ENCODE measurements at places on chromosomes 1 and 21. TPM values are rescaled to one million over a fixed set of nuclear protein-coding genes. Genes with fewer than 3 reads are reported as not detected.

GRCh38 chr1:7524341-7525337 is 246.5 kb upstream of the VAMP3 start:
- no peaks in the 10 kb centered on the region for H3K4me1 ChIP-seq
- H3K27ac ChIP-seq = no peak overlapping the region
- H3K27me3 ChIP-seq = peaks cover 13% of the 10 kb centered on the region
- no peak for DNase-seq

- no peak for DNase-seq
- no peak overlapping the region for H3K4me3 ChIP-seq
- H3K27me3 ChIP-seq = no peaks in the 10 kb centered on the region
- H3K36me3 ChIP-seq = peaks cover 97% of the 10 kb centered on the region
Observed at GRCh38 chr1:46681333-46682034, 9.8 kb downstream of the TEX38 start.

DNA sequence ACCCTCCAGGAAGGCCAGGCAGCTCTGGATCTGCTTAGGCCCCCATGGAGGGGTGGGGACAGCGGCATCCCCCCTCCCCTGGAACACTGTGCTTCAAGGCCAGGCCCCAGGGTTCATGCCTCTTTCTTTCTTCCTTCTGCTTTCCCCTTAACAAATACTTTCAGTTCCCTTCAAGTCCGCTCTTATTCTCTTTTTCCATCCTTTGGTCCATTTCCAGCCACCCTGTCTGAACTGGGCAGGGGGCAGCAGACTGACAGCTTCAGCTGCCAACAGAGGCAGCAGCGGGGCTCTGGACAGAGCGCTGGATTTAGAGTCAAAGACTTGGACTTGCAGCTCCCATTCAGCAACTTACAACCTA is 1.1 kb upstream of the CD244 start:
- no peak overlapping the region for H3K4me3 ChIP-seq
- no peaks in the 10 kb centered on the region for H3K36me3 ChIP-seq
- no peaks in the 10 kb centered on the region for H3K27me3 ChIP-seq
- H3K4me1 ChIP-seq = no peaks in the 10 kb centered on the region
- H3K27ac ChIP-seq = no peak overlapping the region

- H3K4me3 ChIP-seq = no peak overlapping the region
- H3K27me3 ChIP-seq = no peaks in the 10 kb centered on the region
- no peaks in the 10 kb centered on the region for H3K36me3 ChIP-seq
- H3K27ac ChIP-seq = no peak overlapping the region
- H3K4me1 ChIP-seq = peaks cover 19% of the 10 kb centered on the region
Observed at GRCh38 chr1:54643736-54644135, 2.1 kb downstream of the MROH7 start.

GRCh38 chr1:187961895-187962294 is 1133.1 kb downstream of the PLA2G4A start:
- H3K36me3 ChIP-seq = no peaks in the 10 kb centered on the region
- H3K4me1 ChIP-seq = no peaks in the 10 kb centered on the region
- H3K4me3 ChIP-seq = no peak overlapping the region
- H3K27ac ChIP-seq = no peak overlapping the region
- DNase-seq = no peak
- no peaks in the 10 kb centered on the region for H3K27me3 ChIP-seq

DNA sequence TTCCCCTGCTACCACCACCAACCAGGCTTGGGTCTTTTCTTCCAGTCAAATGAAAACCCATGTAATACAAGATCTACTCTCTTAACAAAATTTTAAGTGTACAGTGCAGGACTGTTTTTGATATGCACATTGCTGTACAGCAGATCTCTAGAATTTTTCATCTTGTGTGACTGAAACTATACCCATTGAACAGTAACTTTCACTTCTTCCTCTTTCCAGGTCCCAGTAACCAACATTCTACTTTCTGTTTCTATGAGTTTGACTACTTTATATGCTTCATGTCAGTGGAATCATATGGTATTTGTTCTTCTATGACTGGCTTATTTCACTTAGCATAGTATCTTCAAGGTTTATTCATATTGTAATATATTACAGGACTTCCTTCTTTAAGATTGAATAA is 45.3 kb upstream of the PLPPR4 start:
- DNase-seq = no peak
- no peaks in the 10 kb centered on the region for H3K36me3 ChIP-seq
- H3K4me1 ChIP-seq = peaks cover 8% of the 10 kb centered on the region

GRCh38 chr1:109924316-109924715 is 13.7 kb downstream of the CSF1 start:
- H3K27ac ChIP-seq = peak overlapping the region; percentile 75
- no peak for DNase-seq
- peaks cover 61% of the 10 kb centered on the region for H3K36me3 ChIP-seq
- H3K4me1 ChIP-seq = peaks cover 45% of the 10 kb centered on the region

DNA sequence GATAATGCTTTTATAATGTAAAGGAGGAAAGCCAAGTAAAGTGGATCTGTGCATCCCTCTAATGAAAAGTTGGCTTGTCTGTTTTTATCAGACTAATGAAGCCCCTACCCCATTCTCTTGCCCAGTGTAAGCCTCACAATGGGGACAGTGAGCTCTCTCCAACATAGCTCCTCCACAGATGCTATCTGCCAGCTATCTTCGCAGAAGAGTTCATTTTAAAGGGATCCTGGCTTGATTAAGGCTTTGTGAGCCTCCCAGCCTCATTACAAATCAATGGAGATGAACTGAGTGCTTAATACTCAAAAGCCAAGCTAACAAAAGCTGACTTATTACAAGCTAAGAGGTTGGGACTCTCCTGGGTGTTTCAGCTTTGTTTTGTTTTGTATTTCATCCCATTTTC is 514.7 kb downstream of the NUF2 start:
- H3K4me1 ChIP-seq = no peaks in the 10 kb centered on the region
- H3K27ac ChIP-seq = no peak overlapping the region
- DNase-seq = no peak
- no peak overlapping the region for H3K4me3 ChIP-seq
- H3K36me3 ChIP-seq = no peaks in the 10 kb centered on the region

GRCh38 chr1:40690771-40691537 is 550 bp upstream of the NFYC start:
- H3K36me3 ChIP-seq = no peaks in the 10 kb centered on the region
- peak overlapping the region; percentile 96 for H3K4me3 ChIP-seq
- H3K27me3 ChIP-seq = no peaks in the 10 kb centered on the region
- DNase-seq = no peak

GRCh38 chr1:27004471-27005165 is 8.0 kb downstream of the TENT5B start:
- peak overlapping the region; percentile 87 for H3K27ac ChIP-seq
- no peaks in the 10 kb centered on the region for H3K27me3 ChIP-seq
- peak; percentile 85 for DNase-seq

DNA sequence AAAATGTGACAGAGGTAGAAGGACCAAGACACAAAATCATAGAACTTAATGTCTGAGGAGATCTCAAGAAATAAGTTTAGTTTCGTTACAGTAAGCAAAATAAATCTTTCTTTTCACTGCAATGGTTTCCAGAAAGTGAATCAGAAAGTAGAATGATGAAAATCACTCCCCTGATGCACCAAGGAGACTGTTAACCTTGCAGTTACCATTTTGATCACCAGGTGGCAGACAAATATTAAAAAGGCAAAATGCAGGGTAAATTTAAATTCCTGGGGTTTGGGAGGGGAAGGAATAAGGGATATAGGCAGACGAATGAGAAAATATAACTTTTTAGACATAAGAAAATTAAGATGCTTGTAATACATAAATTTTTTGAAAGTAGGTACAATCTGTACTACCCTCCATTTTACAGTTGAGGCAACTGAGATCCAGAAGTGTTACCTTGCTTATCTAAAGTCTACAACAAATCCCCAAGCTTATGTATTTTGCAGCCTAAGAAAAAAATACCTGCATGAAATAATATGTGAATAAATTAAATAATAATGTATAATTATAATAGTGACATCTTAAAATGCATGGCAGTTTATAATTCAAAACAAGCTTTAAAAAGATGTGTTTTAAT is 253.2 kb downstream of the CRB1 start:
- H3K27me3 ChIP-seq = no peaks in the 10 kb centered on the region
- no peak overlapping the region for H3K27ac ChIP-seq
- H3K4me3 ChIP-seq = no peak overlapping the region
- no peak for DNase-seq
- no peaks in the 10 kb centered on the region for H3K36me3 ChIP-seq
- no peaks in the 10 kb centered on the region for H3K4me1 ChIP-seq

- no peak for DNase-seq
- no peak overlapping the region for H3K4me3 ChIP-seq
- no peak overlapping the region for H3K27ac ChIP-seq
- no peaks in the 10 kb centered on the region for H3K27me3 ChIP-seq
- no peaks in the 10 kb centered on the region for H3K4me1 ChIP-seq
Observed at GRCh38 chr1:218408942-218409341, 63.8 kb downstream of the TGFB2 start.

GRCh38 chr1:193538003-193538354 is 351.6 kb upstream of the B3GALT2 start:
- no peak for DNase-seq
- H3K36me3 ChIP-seq = no peaks in the 10 kb centered on the region
- no peak overlapping the region for H3K27ac ChIP-seq
- no peak overlapping the region for H3K4me3 ChIP-seq
- H3K27me3 ChIP-seq = no peaks in the 10 kb centered on the region

- DNase-seq = no peak
- H3K27ac ChIP-seq = no peak overlapping the region
- no peaks in the 10 kb centered on the region for H3K27me3 ChIP-seq
- H3K4me1 ChIP-seq = peaks cover 17% of the 10 kb centered on the region
- no peak overlapping the region for H3K4me3 ChIP-seq
Observed at GRCh38 chr1:228977741-228978140, 242.5 kb downstream of the RHOU start.

DNA sequence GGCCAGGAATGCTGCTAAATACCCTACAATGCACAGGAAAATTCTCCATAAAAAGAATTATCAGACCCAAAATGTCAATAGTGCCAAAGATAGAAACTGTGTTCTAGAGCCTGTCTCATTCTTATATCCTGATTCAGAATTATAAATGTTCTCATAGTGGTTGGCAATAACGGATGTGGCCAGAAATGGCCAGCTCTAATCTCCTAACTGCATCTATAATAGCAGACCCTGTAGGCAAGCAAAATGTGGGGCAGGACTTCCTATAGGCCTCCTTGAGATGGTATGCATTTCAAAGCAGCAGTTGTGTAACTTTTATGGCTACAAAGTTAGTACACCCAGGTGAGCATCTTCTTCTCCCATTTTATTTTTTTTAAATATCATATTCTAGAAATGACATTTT is 95.9 kb upstream of the SGIP1 start:
- DNase-seq = no peak
- H3K27me3 ChIP-seq = no peaks in the 10 kb centered on the region
- H3K27ac ChIP-seq = no peak overlapping the region
- no peaks in the 10 kb centered on the region for H3K4me1 ChIP-seq
- H3K4me3 ChIP-seq = no peak overlapping the region

GRCh38 chr1:212753749-212754148 is 37.8 kb downstream of the NSL1 start:
- peaks cover 12% of the 10 kb centered on the region for H3K4me1 ChIP-seq
- H3K27me3 ChIP-seq = no peaks in the 10 kb centered on the region
- no peaks in the 10 kb centered on the region for H3K36me3 ChIP-seq
- no peak for DNase-seq
- H3K4me3 ChIP-seq = no peak overlapping the region

- H3K27ac ChIP-seq = no peak overlapping the region
- H3K36me3 ChIP-seq = no peaks in the 10 kb centered on the region
- no peak for DNase-seq
Observed at GRCh38 chr21:44403106-44404020, 49.9 kb downstream of the TRPM2 start.

GRCh38 chr1:109806733-109807400 is 43.1 kb upstream of the EPS8L3 start:
- no peaks in the 10 kb centered on the region for H3K27me3 ChIP-seq
- DNase-seq = no peak
- no peaks in the 10 kb centered on the region for H3K36me3 ChIP-seq
- H3K4me1 ChIP-seq = no peaks in the 10 kb centered on the region
- no peak overlapping the region for H3K27ac ChIP-seq

DNA sequence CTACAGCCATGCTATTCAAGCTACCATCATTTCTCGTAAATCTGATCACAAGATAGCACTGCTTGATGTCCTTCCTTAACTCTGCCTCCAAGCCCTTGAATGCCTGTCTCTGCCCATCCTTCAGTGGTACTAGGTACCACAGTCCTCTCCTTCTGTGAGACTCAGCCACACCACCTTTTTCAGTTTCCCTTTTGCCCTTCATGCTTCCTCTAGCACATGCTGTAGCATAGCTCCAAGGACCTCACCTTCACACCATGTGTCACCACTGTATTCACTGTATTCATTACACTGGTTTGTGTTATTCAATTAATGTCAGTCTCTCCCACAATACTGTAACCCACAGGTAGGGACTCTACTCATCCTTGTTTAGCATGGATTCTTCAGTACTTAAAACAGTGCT is 8.0 kb upstream of the TP53BP2 start:
- no peaks in the 10 kb centered on the region for H3K27me3 ChIP-seq
- no peak overlapping the region for H3K27ac ChIP-seq
- no peak overlapping the region for H3K4me3 ChIP-seq
- no peaks in the 10 kb centered on the region for H3K4me1 ChIP-seq
- no peaks in the 10 kb centered on the region for H3K36me3 ChIP-seq

DNA sequence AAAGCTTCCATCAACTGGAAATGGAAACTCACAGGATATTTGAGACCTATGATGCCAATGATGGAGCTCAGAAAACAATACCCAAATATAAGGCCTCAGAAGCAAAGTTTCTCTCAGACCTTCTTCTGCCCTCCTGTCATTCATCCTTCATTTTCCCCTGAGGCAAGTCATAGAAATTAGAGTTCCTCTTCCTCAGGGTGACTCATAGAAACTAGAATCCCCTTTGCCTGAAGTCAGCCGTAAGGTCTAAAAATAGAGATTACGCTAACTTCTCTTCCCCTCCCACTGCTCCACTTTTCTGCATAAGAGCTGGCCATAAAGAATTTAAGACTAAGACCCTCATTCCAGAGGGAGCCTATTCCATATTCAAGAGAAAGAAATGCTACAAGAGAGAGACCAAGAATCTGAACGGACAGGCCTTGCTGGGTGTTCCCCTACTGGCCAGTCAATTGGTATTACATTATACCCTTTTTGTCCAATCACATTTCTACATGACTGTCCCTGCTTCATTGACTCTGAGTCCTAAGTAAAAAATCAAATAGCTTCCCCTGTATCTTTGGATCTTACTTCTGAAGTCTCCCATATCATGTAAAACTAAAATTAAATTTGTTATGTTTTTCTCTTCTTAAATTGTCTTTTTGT is 994.9 kb downstream of the ADGRL2 start:
- H3K4me1 ChIP-seq = no peaks in the 10 kb centered on the region
- no peak overlapping the region for H3K4me3 ChIP-seq
- no peak for DNase-seq
- no peaks in the 10 kb centered on the region for H3K27me3 ChIP-seq
- H3K27ac ChIP-seq = no peak overlapping the region
- H3K36me3 ChIP-seq = no peaks in the 10 kb centered on the region

CAMSAP2 gene
- 40.7 TPM for total RNA-seq

SERPINC1 gene
- total RNA-seq = not detected

SETDB1 gene
- 36.0 TPM for total RNA-seq

KRTAP24-1 gene
- total RNA-seq = not detected

PEAR1 gene
- total RNA-seq = 8.3 TPM

RNU1-3 gene
- under 0.01 TPM for total RNA-seq

HEYL gene
- 1.6 TPM for total RNA-seq

GPR52 gene
- 2.5 TPM for total RNA-seq

RXFP4 gene
- total RNA-seq = not detected

ASAP3 gene
- total RNA-seq = 22.5 TPM

EXO1 gene
- total RNA-seq = 0.71 TPM

CYB561D1 gene
- total RNA-seq = 5.2 TPM
